ENCODE measurements at places on chromosomes 3 and 15. TPM values are rescaled to one million over a fixed set of nuclear protein-coding genes. Genes with fewer than 3 reads are reported as not detected.

Gene KBTBD12
- total RNA-seq, result not detected

Gene CCR9
- 0.03 TPM for total RNA-seq

Gene CAMP
- total RNA-seq, result not detected

Gene CPN2
- not detected for total RNA-seq

Gene EPHB1
- 0.05 TPM for total RNA-seq

Gene COL8A1
- not detected for total RNA-seq

Gene GABRB3
- 74.5 TPM for total RNA-seq

Gene LYZL4
- not detected for total RNA-seq

Gene ANKRD34C
- not detected for total RNA-seq

Gene AADAC
- 12.2 TPM for total RNA-seq

Gene DGKG
- 7.0 TPM for total RNA-seq

All from A549 treated with Hydrocortisone at 1 μM for 4 hours (cell line).